ENCODE measurements at places on chromosomes 12 and 14.
A peak's percentile ranks its signal among the peaks of the same experiment; 100 is the strongest.

- H3K4me3 ChIP-seq: no peak overlapping the region
- no peaks in the 10 kb centered on the region for H3K4me1 ChIP-seq
- H3K27ac ChIP-seq: no peak overlapping the region
- peaks cover 47% of the 10 kb centered on the region for H3K36me3 ChIP-seq
- DNase-seq: no peak
- H3K27me3 ChIP-seq: no peaks in the 10 kb centered on the region
These were observed 52.9 kb downstream of the SH2B3 start for GRCh38 chr12:111458546-111459172.

DNA sequence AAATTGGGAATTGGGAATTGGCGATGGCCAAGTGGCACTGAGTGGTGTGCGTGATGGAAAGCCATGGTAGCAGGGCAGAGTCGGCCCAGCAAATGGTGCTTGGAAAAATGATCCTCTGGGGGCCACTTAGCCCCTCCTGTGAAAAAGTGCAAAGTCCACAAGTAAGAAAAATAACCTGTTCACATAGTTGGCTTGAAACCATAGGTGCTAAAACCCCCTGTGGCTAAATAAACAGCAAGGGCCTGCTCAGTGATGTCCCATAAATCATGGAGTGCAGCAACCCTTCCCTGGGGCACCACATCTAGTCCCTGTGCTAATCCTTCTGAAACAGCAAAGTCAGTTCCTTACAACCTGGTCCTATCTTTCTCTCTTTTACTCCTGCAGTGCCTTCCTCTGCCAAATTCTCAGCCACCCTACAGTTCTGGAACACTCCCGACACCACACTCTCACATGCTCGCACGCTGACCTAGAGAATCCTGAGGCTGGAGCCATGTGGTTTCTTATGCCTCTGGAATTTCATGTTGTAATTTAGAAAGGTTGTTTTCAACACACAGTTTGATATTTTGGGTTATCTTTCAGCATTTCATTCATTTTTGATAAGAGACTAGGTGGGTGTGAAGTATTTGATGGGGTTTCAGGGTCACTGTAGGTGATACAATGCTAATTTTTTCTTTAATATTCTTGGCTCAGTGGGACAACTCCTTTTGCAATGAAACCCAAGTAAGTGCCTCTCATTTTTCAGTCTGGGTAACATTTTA, 123.6 kb downstream of the SMOC1 start:
- no peak for DNase-seq
- no peaks in the 10 kb centered on the region for H3K36me3 ChIP-seq
- H3K27me3 ChIP-seq: no peaks in the 10 kb centered on the region
- H3K4me1 ChIP-seq: no peaks in the 10 kb centered on the region
- no peak overlapping the region for H3K4me3 ChIP-seq
- H3K27ac ChIP-seq: no peak overlapping the region

DNA sequence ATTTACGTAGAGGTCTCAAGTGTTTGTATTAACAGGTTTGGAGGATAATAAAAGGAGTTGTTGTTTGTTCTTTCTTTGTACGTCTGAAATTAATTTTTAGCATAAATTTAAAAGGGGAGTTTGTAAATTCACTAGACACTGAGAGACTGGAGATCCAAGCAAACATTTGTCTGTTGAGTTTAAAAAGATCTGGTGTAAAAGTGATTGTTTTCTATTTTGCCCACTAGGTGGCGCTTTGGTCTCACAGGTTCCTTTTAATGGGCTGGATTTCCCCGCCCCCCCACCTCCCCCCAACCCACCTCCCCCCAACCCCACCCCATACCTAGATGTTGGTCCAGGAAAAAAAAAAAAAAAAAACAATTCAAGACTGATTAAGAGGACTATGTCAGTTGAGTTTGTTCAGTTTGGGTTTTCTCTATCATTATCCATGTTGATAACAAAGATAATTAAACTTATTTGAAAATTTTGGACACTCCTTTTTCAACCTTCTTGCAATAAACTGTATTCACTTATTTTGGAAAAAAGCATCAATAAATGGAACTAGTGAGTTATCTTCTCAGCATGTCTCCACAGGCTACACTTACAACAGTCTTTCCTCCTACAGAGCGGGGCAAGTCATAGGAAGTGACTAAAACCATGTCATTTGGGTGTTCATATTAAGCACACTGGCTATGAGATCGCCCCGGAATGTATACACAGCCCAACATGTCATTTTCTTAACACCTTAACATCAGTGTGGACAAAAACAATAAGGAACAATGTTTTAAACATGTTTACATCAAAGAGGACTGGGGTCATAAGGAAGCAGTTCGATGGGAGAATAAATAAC, 841.1 kb downstream of the NRXN3 start:
- H3K36me3 ChIP-seq: no peaks in the 10 kb centered on the region
- no peaks in the 10 kb centered on the region for H3K4me1 ChIP-seq
- H3K27ac ChIP-seq: no peak overlapping the region
- no peaks in the 10 kb centered on the region for H3K27me3 ChIP-seq
- peak; percentile 32 for DNase-seq

DNA sequence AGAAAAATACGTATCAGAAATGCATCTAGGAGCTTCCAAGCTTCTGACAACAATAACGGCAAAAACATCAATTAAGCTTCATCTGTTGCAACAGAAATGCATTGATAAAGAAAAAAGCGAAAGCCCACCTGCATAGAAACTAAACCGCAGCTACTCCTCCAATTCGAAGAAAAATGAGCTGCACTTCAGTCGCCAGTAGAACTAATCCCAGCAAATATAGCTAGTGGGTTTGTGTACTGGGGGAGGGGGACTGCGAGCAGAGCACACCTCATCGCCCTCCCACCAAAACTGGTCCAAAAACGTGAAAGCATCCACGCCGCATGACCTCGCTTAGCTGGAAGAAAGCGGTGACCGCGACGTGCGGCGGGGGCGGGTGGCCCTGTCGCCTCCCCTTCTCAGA, 1.2 kb downstream of the SLC35F4 start:
- H3K27ac ChIP-seq: no peak overlapping the region
- peaks cover 17% of the 10 kb centered on the region for H3K27me3 ChIP-seq
- no peaks in the 10 kb centered on the region for H3K4me1 ChIP-seq
- H3K4me3 ChIP-seq: no peak overlapping the region

DNA sequence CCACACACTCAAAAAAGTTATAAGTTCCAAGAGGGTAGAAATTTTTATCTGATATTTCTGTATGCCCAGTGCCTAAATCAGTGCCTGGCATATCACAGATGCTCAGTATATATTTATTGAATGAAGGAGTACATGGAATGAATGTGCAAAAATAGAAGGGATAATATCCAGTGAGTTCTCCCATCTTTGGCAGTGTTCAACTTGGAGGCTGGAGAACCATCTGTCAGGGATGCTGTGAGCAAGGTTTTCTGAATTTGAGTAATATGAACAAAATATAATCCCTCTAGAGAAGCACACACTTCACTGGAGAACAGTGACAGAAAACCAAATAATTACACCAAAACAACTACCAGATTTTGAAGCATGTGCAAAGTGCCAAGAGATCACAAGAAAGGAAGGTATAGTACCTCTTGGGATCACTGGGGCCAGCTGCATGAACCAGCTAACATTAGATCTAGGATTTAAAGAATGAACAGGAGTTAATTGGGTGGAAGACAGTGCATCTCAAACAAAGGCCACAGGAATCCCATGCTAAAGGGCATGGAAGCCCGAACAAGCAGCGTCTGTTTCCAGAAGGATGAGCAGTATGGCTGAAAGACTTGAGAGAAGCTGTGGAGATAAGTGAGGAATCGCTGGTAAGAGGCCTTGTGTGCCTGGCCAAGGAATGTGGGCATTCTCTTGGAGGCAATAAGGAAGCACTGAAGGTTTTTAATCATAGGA, 11.5 kb downstream of the SLC8A3 start:
- H3K4me3 ChIP-seq: no peak overlapping the region
- no peak for DNase-seq
- H3K27me3 ChIP-seq: no peaks in the 10 kb centered on the region
- H3K27ac ChIP-seq: no peak overlapping the region
- H3K4me1 ChIP-seq: peaks cover 5% of the 10 kb centered on the region

- H3K36me3 ChIP-seq: no peaks in the 10 kb centered on the region
- H3K27ac ChIP-seq: no peak overlapping the region
- peaks cover 21% of the 10 kb centered on the region for H3K4me1 ChIP-seq
- no peak for DNase-seq
These were observed 69.8 kb downstream of the HMGA2 start for GRCh38 chr12:65894088-65894487.

GRCh38 chr12:124566161-124566996, 1.0 kb downstream of the NCOR2 start:
- peak; percentile 90 for DNase-seq
- peak overlapping the region; percentile 97 for H3K4me3 ChIP-seq
- no peaks in the 10 kb centered on the region for H3K36me3 ChIP-seq
- peaks cover 59% of the 10 kb centered on the region for H3K4me1 ChIP-seq
- no peaks in the 10 kb centered on the region for H3K27me3 ChIP-seq

DNA sequence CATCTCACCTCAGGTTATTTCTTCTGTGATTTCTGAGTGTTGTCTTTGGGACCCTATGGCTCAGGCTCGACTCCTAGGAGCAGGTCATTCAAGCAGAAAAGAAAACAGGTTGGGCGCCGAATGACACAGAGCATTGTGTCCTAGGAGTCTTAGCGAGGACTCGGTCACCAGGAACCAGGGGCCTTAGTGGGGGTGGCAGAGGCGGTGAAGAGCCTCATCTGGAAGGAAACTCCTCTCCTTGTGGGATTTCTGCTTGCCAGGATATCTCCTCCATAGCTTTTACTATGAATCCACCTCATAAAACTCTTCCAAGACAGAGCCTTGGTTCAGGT, 630 bp downstream of the PLEKHH1 start:
- peaks cover 29% of the 10 kb centered on the region for H3K27me3 ChIP-seq
- no peaks in the 10 kb centered on the region for H3K36me3 ChIP-seq
- H3K4me1 ChIP-seq: peaks cover 5% of the 10 kb centered on the region
- H3K27ac ChIP-seq: no peak overlapping the region
- DNase-seq: no peak

DNA sequence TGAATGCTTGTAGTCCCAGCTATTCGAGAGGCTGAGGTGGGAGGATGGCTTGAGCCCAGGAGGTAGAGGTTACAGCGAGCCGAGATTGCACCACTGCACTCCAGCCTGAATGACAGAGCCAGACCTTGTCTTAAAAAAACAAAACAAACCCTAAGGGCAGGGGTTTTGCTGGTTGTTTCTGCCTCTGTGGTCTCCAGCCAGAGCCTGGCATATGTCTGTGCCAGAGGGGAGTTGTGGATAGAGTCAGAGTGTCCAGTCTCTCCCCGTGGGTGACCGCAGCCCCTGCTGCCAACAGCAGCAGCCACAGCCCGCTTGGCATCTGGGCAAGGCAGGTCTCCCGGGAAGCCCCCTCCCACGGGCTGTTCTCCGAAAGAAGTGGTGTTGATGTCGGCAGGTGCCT, 37.6 kb downstream of the MVK start:
- no peak overlapping the region for H3K27ac ChIP-seq
- peaks cover 22% of the 10 kb centered on the region for H3K4me1 ChIP-seq
- H3K36me3 ChIP-seq: no peaks in the 10 kb centered on the region
- H3K27me3 ChIP-seq: peaks cover 51% of the 10 kb centered on the region
- no peak for DNase-seq
- no peak overlapping the region for H3K4me3 ChIP-seq

DNA sequence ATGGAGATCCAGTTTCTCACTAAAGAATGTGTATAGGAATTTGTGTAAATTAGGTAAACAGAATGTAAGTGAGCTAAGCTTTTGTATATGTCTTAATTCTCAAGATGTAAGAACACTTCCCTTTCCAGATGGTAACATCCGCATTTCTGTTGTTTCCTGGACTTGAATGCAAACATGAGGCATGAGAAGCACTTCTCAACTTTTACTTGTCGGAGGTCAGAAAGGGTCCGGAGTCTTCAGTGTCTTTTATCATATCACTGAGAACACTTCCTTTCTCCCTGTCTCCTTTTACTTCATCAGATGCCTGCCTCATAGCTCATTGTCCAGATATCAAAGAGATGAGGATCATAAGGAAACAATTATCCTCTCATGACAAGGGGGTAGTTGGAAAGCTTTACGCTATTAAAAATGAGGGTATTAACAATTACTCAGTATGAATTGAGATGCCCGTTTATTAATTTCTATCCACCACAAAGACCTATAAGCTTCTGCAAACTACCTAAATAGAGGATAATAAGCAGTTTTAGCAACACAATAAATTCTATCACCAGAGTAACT, 214.1 kb upstream of the FLRT2 start:
- no peaks in the 10 kb centered on the region for H3K27me3 ChIP-seq
- no peak overlapping the region for H3K4me3 ChIP-seq
- DNase-seq: no peak
- peaks cover 2% of the 10 kb centered on the region for H3K4me1 ChIP-seq
- H3K27ac ChIP-seq: no peak overlapping the region
- H3K36me3 ChIP-seq: no peaks in the 10 kb centered on the region

DNA sequence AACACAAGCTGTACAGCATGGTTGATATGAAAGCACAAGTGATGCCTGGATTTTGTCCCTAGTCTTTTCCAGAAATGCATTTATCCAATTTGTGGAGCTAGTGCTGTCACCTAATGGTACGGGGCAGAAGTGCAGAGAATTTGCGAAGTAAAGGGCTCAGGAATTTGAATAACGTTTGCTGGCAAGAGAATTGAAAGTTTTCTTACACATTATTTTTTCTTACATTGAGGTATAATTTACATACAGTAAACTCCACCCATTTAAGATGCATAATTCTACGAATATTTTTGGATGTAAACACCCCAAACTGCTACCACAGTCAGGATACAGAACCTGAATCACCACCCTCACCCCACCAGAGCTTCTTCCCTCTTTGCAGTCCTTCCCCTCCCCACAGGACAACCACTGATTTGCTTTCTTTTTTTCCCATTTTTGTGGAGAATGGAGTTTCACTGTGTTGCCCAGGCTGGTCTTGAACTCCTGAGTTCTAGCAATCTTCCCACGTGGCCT, 3.5 kb downstream of the AICDA start:
- H3K4me3 ChIP-seq: no peak overlapping the region
- peak; percentile 74 for DNase-seq
- no peaks in the 10 kb centered on the region for H3K4me1 ChIP-seq
- no peaks in the 10 kb centered on the region for H3K36me3 ChIP-seq
- no peak overlapping the region for H3K27ac ChIP-seq
